Esophagus mucosa (tissue), 1 donor: ENCODE measurements at places on chromosomes 7 and 10. TPM values are rescaled to one million over a fixed set of nuclear protein-coding genes. Genes with fewer than 3 reads are reported as not detected.

DNA sequence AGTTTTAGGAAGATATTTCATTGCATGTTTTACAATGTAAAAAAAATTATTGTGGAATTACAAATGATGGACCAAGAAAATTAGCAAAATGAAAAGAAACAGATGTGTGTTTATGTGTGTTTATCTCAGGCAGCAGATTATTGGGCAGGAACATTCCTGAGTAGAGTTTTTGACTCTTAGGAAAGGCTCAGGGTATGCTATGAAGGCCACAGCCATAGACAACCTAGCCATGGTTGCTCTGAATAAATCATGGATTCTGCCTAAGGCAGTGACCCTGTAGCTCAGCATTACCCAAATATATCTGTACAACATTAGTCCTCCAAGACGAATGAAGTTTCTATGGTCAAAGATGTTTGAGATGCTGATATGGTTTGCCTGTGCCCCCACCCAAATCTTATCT is 298.3 kb downstream of the PTEN start:
- ATAC-seq, result no peak

- no peak for ATAC-seq
Observed at GRCh38 chr7:3695602-3696001, 394.6 kb downstream of the SDK1 start.

The AQP1 gene
- 42.3 TPM for total RNA-seq

DNA sequence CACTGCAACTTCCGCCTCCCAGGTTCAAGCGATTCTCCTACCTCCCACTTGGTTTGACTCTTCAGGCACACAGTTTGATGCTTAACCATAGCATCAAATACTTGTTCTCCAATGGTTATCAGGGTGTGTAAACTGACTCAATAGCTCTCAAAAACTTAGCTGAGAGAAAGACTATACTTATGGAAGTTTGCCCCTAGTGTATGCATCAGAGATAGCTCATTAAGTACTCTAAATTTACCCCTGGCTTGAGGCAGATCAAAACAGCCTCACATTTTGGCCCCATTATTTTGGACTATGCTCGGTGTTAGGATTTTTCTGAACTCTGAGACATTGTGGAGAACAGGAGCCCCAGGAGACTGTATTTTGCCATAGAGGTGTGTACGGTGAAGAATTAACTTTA is 40.8 kb upstream of the SLC35B4 start:
- no peak for ATAC-seq

- no peak for ATAC-seq
Observed at GRCh38 chr7:32879460-32879859, 12.1 kb downstream of the KBTBD2 start.
